ENCODE measurements at places on chromosomes 2 and 18.

- DNase-seq, result no peak
These were observed 38.7 kb downstream of the SLC4A5 start for GRCh38 chr2:74304332-74305148.

DNA sequence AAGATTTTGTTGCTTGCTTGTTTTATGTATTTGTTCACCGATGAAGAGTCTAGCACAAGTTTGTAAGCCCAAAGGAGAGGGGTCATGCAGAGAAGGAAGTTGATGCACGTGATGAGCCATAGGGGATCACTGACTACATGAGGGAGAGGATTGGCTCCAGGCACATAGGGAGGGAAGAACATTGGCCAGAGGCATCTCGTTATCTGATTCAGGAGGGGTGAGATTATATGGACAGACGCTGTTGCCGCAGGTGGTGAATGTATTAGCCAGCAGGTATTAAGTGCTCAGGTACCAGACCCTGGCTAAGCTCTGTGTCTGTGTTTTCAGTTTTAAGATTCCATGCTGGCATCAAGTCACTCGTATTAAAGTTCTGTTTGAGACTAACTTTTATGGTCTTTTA lies 91.8 kb upstream of the CHST9 start:
- DNase-seq, result no peak

DNA sequence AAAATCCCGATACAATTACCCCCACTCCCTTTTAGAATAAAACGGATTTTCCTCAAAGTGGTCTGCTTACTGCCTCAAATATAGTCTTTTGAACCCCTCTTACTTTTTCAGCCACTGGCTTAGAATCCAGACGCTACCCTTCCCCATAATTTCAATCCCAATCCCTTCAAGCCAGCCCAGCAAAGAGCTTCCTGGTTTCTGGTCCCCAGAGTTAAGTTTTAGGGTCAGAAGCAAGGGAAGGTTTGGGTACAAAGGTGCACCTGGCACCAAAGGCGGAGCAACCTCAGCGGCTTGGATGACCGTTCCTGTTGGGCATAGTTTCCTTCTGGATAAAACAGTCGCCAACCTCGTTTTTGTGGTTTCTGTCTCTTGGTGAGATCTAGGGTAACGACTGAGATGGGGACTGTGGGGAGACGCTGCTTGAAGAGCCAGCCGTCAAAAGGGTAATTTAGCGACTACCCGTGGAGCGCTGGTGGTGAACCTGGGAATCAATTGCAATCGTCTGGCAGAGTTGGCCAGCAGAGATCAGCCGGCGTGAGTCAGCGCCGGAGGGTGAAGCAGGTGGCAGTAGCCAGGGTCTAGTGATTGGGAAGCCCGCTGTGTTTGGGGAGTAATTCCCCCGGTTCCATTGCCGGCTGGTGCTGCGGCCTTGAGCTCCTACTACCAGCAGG lies 1.6 kb downstream of the FEV start:
- DNase-seq, result no peak

DNA sequence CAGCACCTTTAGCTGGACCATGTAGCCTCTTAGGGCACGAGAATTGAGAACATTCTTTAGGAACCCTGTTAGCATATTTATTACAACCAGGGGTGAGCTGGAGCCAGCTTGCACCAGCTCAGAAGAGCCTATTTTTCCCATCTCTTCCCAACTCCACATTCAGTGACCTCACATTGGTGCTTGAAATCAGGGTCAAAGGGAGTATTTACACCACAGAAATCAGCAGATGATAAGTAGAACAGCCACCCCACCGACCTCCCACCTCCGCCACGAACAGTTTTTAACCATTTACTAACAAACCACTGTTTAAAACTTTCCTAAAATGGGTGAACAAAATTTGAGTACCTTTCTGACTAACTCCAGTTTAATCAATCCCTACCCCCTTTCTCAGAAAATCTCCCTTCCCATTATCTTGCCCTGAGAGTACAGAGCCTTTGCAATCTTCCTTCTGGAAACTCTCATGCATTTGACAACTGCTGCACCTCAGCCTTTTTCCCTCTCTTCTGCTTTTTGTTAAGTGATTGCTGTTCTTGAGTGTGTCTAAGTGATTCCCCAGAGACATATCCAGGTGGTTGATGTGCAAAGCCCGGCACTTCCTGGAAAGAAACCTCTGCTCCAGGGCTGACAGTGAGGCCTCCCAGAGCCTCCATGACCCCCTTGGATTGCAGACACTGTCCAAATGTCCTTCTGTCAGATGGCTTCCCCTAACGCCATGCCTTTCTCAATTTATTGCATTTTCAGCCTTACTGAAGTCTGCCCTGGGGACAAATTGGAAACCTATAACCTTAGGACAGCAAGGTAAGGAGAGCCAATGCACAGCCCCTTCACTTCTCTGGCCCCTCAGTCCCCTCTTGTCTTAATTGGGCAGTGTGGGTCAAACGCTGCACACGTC lies 389.5 kb upstream of the TNP1 start:
- DNase-seq, result no peak

GRCh38 chr18:26556573-26556972 lies 8.2 kb upstream of the KCTD1 start:
- no peak for DNase-seq

GRCh38 chr2:189111063-189111715 lies 68.4 kb downstream of the COL5A2 start:
- no peak for DNase-seq

DNA sequence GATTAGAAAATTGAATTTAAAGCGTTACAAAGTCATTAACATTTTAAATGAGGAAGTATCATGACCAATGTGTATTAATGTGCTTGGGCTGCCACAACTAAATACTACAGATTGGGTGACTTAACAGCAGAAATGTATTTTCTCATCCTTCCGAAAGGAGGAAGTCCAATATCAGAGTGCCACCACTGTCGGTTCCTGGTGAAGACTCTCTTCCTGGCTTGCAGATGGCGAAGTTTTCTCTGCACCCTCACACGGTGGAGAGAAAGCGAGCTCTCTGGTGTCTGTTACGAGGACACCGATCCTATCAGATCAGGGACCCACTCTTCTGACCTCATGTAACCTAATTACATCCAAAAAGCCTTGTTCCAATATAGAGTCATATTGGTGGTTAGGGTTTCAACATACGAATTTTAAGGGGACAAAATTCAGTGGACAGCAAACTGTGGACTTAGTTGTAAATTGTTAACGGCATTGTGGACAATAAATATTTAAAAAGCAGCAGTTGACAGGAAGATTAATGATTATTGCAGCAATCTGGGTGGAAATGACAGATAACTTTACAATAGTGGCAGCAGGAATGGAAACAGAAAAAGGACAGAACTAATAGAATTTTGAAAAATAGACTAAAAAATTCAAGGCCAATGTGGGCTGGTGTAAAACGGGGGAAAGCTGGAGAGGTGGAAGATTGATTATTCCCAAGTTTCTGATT lies 35.1 kb upstream of the CYRIA start:
- DNase-seq, result no peak
